ENCODE measurements at places on chromosomes 6 and 20. TPM values are rescaled to one million over a fixed set of nuclear protein-coding genes. Genes with fewer than 3 reads are reported as not detected.

The CLVS2 gene
- total RNA-seq = 0.07 TPM

The GMDS gene
- total RNA-seq = 7.7 TPM

The EGFL8 gene
- 1.7 TPM for total RNA-seq

The BICRAL gene
- 3.6 TPM for total RNA-seq

The MEP1A gene
- not detected for total RNA-seq

The SEL1L2 gene
- total RNA-seq = not detected

The DZANK1 gene
- total RNA-seq = 2.9 TPM

The ABRACL gene
- total RNA-seq = 44.9 TPM

The ZNF165 gene
- 1.3 TPM for total RNA-seq

The MAP3K5 gene
- 3.5 TPM for total RNA-seq

The KIAA0408 gene
- 6.6 TPM for total RNA-seq

The COL20A1 gene
- total RNA-seq = 1.3 TPM

The GLP1R gene
- not detected for total RNA-seq

The CRISP2 gene
- total RNA-seq = not detected

The EDN3 gene
- 0.10 TPM for total RNA-seq

The JPH2 gene
- 0.83 TPM for total RNA-seq

The MC3R gene
- not detected for total RNA-seq

The NCOA6 gene
- total RNA-seq = 18.8 TPM

The FAM83C gene
- not detected for total RNA-seq
